D341Med (cell line): ENCODE measurements at places on chromosomes 13 and 19.

DNA sequence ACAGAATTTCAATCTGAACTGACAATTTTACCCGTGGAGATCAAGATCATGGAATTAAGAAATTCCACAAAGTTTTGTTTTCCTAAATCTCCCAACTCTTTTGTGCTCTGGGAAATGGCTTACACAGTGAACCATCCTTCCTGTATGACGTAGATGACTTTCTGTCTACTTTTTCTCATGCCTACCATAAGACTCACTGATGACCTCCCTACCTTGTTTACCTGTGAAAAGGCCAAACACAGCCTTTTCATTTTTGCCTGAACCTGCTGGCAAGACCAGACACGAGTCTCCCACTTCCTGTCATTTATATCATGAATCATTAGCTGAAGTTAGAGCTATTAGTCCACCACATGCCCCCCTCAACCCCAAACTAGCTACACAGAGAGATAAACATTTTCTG is 4.6 kb upstream of the KBTBD6 start:
- no peak for DNase-seq

GRCh38 chr19:51098365-51099046 is 9.7 kb downstream of the CTU1 start:
- no peak for DNase-seq

- no peak for DNase-seq
These were observed 915.3 kb downstream of the UQCRFS1 start for GRCh38 chr19:28297586-28298157.

GRCh38 chr13:90375851-90376250 is 971.6 kb upstream of the MIR17HG start:
- no peak for DNase-seq

- DNase-seq, result no peak
These were observed 61.9 kb upstream of the DOCK9 start for GRCh38 chr13:99039718-99040280.

DNA sequence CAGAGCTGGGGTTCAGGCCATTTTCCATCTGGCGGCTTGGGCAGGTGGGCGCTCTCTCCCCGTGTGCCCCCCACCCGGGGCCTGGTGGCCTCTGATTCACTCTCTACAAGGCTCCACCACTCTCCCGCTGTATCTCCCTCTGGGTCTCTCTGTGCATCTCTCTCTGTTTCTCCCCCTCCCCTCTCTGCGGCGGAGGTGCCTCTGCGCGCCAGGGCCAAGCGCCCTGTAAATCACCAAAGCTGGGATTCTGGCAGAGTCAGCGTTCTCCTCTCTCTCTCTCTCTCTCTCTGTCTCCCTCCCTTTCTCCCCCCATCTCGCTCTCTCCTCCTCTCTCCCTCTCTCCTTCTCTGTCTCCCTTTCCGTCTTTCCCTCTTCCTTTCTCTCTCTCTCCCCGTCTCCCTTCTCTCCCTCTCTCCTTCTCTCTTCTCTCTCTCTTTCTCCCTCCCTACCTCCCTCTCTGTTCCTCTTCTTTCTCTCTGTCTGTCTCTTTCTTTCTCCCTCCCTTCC is 3.9 kb downstream of the NFIC start:
- DNase-seq, result peak; percentile 57

GRCh38 chr13:48320891-48321510 is 17.4 kb downstream of the RB1 start:
- no peak for DNase-seq

GRCh38 chr13:76349700-76350099 is 536.5 kb downstream of the KCTD12 start:
- no peak for DNase-seq

- DNase-seq, result no peak
These were observed 33.3 kb downstream of the IGFL2 start for GRCh38 chr19:46181388-46181779.

DNA sequence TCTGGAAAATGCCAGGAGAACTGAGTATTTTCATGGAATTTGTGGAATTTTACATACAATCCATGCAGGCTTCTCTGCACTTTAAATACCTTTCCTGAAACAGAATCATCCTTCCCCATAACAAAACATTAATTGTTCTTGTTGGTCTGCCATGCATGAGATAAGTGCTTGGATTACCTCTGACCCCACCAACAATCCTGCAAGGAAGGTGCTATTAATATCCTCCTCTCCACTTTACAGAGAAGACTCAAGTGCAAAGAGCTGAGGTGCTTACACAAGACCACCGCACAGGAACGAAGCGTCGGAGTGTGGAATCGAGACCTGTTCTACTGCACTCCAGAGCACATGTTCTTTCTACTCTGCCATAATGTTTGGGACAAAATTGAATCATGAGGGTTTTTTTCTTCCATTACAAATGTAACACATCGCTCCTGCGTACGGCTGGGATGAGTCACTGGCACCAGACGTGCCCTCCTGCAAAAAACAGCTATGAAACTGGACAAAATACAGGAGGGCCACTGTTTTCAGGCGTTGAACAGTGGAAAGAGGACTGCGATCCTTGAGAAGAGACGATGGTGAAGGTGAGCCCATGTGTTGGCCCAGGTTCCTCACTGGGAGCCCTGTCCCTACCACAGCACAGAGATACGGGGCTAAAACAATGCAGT is 12.9 kb upstream of the LRRC4B start:
- no peak for DNase-seq

GRCh38 chr19:29569038-29569911 is 36.8 kb upstream of the POP4 start:
- DNase-seq, result no peak

- no peak for DNase-seq
These were observed 692.7 kb downstream of the PCDH9 start for GRCh38 chr13:66537417-66537816.

DNA sequence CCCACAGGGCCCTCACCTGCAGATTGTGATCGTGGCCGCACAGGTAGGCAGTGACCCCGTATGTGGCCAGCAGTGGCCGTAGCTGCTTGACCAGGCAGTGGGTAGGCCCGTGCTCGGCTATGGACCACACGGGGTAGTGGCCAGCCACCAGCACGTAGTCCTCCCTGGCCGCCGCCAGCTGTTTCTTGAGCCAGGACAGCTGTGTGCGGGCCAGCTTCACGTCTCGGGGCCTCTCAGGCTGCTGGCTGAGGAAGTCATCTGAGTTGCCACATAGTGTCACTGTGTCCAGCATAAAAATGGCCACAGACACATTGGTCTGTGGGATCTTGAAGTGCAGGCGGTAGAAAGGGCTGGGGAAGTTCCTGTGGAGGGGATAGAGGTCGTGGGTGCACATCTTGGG is 1.2 kb downstream of the ACP5 start:
- DNase-seq, result no peak

- peak; percentile 48 for DNase-seq
These were observed at the start of gene ZNF556 for GRCh38 chr19:2867025-2867991. ZNF556 (plus strand) TSS chr19:2867335; CDS start chr19:2867422, 87 bp downstream.
